NCI-H187 treated with DMSO at 0.1 percent for 48 hours (cell line): ENCODE measurements at places on chromosomes 1 and 21.

GRCh38 chr1:54278941-54279422 is 79.0 kb downstream of the MRPL37 start:
- no peak for DNase-seq

DNA sequence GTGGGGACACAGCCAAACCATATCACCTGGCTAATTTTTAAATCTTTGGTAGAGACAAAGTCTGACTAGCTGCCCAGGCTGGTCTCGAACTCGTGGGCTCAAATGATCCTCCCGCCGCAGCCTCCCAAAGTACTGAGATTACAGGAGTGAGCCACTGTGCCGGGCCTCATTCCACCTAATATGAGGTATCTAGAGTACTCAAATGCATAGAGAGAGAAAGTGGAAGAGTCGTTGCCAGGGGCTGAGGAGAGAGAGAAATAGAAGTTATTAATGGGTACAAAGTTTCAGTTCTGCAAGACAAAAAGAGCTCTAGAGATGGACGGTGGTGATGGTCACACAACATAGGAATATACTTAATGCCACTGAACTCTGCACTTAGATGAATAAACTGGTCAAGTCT is 119.6 kb downstream of the TOMM20 start:
- no peak for DNase-seq

DNA sequence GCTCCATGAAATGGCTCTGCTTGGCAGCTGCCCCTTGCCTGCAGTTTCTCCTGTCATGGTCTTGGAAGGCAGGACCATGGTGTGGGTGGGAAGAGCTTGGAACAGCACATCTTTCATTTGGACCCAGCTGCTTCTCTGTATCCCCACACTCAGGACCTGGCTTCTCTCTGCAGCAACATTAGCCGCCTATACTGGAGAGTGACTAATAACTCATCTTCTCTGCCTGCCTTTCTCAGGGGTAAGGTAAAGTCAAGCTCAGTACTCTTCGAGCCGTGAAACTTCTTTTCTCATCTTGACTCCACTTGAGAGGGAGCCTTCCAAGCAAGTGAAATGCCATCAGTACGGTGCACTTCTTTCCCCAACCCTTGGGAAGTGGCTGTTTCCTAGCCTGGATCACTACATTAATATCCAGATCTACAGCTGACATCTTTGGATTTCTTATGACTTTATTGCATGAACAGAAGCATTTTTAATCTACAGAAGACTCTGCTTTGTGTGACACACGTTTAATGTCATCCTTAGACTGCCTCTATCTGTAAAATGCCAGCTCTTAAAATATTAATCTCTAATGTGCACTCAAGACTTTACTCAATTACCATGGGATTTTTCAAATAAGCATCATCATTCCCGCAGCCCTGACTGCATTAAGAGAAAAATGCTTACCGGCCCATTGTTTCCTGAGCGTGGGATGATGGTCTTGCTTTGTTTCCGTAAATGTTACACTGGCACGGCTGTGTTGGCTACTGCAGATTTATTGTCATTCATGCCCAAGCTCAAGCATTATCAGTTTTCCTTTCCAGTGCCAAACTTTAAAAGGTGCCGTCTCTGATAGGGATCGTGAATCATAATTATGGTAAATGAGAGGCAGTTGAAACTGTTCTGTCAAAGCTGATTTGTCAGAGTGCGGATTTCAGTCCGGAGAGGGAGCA is 242.9 kb downstream of the HHAT start:
- no peak for DNase-seq

- DNase-seq, result no peak
Observed at GRCh38 chr1:7341145-7341905, 429.8 kb upstream of the VAMP3 start.

- no peak for DNase-seq
Observed at GRCh38 chr1:228860911-228861831, 125.9 kb downstream of the RHOU start.

DNA sequence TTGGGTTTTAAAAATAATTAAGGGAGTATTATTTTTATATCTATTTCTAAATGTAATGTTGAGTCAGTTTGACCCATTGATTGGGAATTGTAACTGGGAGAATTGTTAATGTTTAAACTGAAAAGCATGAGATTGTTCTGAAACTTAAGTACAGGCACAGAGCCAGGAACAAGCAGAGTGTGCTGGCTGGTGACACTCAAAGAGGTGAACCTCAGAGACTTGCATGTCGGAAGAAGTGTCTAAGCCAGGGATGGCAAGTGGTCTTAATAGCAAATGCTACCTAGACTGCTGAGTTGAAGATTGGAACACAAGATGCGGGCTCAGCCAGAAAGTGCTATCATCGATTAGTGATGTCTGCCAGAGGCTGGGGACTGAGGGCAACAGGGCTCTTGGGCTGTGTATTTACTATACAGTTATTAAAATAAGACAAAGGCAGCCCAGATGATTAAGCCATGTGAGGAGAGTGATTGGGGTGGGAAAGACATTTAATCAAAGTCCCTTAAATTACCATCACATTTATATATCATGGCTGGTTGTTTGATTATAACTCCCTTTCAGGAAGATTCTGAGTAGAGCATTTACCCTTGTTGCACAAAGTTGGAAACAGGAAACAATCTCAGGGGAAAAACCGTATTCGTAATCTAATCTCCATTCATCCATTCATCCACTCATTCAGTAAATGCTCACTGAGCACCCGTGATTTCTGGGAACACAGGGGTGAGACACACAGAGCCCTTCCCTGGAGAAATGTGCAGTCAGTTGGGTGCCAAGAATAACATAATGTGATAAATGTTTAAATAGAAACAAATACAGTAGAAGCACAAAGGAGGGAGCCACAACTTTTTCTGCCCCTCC is 42.8 kb downstream of the C8A start:
- DNase-seq, result no peak

DNA sequence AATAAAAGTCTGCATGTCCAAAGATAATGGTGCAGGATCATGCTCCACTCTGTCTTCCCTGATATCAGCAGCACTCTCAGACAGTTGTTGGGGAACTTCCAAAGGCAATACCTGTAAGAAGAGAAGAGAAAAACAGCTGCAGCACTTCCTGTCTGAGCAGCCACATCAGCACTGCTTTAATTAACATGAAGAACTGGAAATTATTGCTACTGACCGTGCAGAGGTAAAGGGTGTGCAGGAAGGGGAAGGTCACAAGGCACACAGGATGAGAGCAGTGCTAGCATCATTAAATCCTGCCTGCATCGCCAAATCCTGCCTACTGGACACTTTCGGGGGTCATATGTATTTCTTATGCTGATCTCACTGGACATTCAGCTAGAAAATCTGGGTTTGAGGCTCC is 379.0 kb downstream of the LMX1A start:
- no peak for DNase-seq

DNA sequence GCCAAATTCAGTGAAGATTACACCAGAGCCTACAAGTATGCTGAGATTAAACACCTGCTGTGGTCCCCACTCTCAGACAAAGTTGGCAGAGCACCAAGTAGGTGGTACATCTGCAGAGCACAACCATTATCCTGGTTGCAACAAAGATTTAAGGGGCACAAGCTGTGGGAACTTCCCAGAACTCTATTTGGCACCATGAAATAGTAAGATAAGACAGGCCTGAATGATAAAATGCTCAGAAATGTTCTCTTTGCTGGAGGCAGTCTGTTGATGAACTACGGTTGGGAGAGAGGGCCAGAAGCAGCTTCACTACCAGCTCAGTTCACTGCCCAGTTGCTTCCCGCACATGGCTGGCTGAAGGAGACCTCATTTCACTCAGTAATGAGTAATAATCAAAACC is 19.9 kb downstream of the RPL5 start:
- DNase-seq, result no peak

- no peak for DNase-seq
Observed at GRCh38 chr1:193260056-193260745, 73.8 kb upstream of the B3GALT2 start.

GRCh38 chr1:27150641-27151040 is 4.3 kb downstream of the SLC9A1 start:
- DNase-seq, result no peak

DNA sequence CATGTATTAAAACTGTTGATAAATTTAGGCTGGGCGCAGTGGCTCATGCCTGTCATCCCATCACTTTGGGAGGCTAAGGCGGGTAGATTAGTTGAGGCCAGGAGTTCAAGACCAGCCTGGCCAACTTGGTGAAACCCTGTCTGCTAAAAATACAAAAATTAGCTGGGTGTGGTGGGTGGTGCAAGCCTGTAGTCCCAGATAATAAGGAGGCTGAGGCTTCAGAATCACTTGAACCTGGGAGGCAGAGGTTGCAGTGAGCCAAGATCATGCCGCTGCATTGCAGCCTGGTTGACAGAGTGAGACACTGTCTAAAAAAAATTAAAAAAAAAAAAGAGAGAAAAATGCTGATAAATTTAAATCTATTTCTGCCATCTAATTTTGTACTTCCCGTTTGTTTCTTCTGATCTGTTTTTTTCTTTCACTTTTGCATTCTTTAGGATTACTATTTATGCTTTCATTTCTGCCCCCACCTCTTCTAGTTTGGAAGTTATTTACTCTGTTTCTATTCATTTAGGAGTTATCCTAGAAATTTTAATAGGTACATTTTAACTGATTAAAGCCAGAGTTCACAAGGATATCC is 3.2 kb upstream of the DENND1B start:
- no peak for DNase-seq

- DNase-seq, result no peak
Observed at GRCh38 chr1:233668146-233668724, 54.3 kb downstream of the KCNK1 start.

GRCh38 chr1:222616525-222616924 is 1.4 kb upstream of the MIA3 start:
- no peak for DNase-seq

- DNase-seq, result no peak
Observed at GRCh38 chr1:10755970-10756521, 40.4 kb downstream of the CASZ1 start.

- no peak for DNase-seq
Observed at GRCh38 chr1:233971753-233972152, 67.3 kb downstream of the SLC35F3 start.

DNA sequence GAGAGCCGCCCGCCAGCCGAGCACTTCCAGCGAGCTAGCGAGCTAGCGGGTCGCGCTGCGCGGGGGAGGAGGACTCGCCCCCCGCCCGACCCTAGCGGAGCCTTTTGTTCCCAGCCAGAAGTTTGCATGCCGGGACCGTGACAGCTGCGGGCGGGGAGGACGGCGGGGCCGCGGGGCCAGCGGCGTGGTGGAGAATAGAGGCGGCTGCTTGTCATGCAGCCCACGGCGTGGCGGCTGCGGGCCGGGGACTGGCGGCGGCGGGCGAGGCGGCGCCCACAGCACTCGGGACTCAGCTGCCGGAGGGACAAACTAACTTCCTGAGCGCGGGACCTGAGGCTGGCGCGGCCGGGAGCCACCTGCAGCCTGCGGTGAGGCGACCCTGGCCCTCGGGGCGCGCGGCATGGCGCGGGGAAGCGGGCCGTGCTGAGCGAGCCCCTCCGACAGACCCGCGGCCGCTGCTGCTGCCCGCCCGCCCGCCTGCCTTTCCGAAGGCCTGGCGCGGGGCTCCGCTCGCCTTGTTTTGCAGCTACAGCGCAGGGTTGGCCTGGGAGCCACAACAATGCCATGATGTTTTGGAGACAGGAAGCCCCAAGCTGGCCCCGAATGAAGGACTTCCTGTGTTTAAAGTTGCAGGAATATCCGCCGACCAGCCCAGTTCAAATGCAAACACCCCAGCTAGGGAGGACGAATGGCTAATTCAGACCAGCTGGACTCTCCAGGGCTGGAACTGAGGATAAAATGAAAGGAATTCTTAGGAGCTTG is 82.2 kb upstream of the BMP8A start:
- DNase-seq, result no peak

GRCh38 chr1:160739098-160739511 is at the start of gene SLAMF7:
Gene SLAMF7, plus strand, starts transcription at chr1:160739247. Its CDS starts 55 bp downstream, at chr1:160739302.
- no peak for DNase-seq

DNA sequence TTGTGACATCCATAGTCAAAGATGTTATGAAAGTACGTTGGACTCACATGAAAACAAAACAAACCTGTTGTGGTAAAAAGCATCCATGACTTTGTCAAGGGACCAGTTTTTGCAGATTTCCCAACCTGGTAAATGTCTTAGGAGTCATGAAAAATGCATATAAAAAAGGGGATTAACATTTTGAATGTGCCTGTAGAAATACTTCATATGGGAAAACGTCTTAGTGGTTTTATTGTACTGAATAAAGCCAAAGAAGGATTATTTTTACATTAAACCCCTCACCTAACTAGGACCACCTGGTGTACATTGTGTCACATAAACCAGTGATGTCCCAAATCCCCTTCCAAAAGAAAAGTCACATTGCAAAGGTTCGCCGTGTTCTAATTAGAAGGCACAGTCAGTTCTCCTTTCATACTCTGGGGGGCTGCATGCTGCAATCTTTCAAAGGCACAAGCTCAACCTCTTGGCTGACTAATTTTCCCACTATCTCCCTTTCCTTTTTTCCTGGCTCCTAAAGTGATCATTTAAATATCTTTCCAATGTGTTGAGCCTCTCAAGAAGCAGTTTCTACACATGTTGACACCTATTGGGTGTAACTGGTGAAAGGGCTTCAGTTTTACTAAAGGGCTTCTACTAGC is 119.8 kb upstream of the SPAG17 start:
- DNase-seq, result no peak

- DNase-seq, result no peak
Observed at GRCh38 chr1:167469280-167469965, 48.9 kb downstream of the CD247 start.

GRCh38 chr1:155206891-155207805 is 549 bp downstream of the THBS3 start:
- DNase-seq, result peak; percentile 74

DNA sequence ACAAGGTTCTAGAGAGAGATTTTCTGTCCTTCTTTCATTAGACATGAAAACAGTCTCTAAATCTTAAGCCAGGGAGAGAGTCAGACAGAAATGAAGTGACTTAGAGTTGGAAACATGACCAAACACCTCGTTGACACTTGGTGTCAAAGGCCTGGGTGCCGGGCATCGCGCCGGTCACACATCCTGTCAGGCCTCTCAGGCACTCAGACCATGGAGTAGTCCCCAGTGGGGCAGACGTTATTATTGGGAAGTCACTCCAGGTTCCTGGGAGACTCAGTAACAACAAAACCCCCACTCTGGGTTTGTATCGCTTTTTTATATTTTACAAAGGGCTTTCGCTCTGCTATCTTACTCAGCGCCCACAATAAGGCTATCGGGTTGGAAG is 25.8 kb downstream of the KCNN3 start:
- no peak for DNase-seq

- no peak for DNase-seq
Observed at GRCh38 chr1:207823880-207824566, 72.2 kb downstream of the CD46 start.

DNA sequence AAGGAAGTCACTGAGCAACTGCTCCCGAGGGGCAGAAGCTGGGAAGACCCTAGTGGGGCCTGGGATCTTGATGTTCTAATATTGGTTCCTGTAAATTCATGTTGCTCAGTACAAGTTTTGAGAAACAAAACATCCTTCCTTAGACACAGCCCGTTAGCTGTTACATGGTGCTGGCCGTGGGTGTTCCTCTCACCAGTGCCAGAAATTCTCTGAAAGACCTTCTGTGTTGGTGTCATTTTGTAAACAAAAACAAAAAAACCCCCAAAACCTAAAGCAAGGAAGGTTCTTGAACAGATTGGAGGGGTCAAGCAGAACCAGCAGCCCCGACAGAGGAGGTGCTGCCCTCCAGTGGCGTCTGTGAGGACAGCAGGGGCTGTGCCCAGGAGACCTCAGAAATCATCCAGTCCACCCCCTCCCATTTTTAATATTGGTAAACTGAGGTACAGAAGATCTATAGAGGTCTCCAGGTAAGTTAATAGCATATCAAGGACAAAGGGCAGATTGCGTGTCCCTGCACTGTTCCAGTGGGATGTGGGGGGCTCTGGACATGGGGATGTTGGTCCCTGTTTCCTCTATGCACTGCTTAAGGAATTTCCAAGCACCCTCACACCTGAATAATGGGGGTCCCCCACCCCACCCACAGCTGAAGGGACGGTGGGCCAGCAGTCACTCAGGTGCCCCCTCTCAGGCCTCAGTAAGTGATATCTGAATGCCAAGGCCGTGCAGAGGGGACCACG is 38.2 kb downstream of the SLC2A7 start:
- DNase-seq, result no peak
